ENCODE measurements at places on chromosomes 13 and 19. TPM values are rescaled to one million over a fixed set of nuclear protein-coding genes. Genes with fewer than 3 reads are reported as not detected.

ARRDC5 gene
- total RNA-seq: 0.49 TPM

ACP5 gene
- 1.3 TPM for total RNA-seq

SLITRK6 gene
- total RNA-seq: 0.12 TPM

CD177 gene
- not detected for total RNA-seq

MUC16 gene
- not detected for total RNA-seq

DPP9 gene
- total RNA-seq: 29.9 TPM

MIDN gene
- 32.1 TPM for total RNA-seq

WDR88 gene
- not detected for total RNA-seq

USE1 gene
- 18.2 TPM for total RNA-seq

MEIOSIN gene
- total RNA-seq: not detected

PNMA8B gene
- 1.1 TPM for total RNA-seq

PRR20A gene
- not detected for total RNA-seq

ETV2 gene
- total RNA-seq: 0.65 TPM

LILRB2 gene
- total RNA-seq: not detected

LGALS7B gene
- 0.97 TPM for total RNA-seq

IL12RB1 gene
- 1.6 TPM for total RNA-seq

OVOL3 gene
- total RNA-seq: not detected
